ENCODE measurements at places on chromosomes 12 and 14. TPM values are rescaled to one million over a fixed set of nuclear protein-coding genes. Genes with fewer than 3 reads are reported as not detected.

The OR6C75 gene
- not detected for total RNA-seq

The DDHD1 gene
- total RNA-seq = 13.6 TPM

The B3GNT4 gene
- 0.35 TPM for total RNA-seq

The GALNT9 gene
- total RNA-seq = not detected

DNA sequence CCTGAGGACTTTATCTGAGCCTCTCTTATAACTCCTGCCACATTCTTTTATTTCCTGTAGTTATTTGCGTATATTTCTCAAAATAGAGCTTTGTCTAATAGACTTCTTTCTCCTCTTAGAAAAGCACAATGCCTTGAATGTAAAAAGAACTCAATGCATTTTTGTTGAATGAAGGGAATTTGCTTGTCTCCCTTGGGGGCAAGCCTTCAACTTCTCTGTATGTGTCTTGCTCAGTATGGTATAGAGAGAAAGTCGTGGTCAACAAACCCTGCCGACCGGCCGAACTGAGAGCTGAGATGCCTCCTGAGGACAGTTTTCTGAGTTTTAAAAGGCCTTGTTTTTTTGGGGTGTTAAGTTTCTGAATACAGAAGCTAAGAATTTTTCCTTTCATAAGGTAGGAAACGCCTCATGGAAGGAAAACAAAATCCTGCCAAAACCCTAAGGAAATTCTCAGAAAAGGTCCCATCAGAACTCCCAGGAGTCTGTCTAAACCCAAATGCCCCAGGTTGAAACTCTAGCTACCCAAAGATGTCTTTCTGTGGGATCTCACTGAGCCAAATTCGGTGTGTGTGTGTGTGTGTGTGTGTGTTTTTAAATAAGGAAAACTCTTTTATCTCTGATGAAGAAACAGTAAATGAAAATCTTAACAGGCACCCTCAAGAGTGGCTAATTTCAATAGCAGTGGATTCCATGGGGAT, 136.6 kb downstream of the C12orf75 start:
- DNase-seq = no peak

- no peak for DNase-seq
Observed at GRCh38 chr12:123041811-123042655, 61.6 kb downstream of the ARL6IP4 start.

GRCh38 chr12:95548539-95549391, 2.5 kb downstream of the USP44 start:
- no peak for DNase-seq

The PPP4R4 gene
- 0.35 TPM for total RNA-seq

The ANKS1B gene
- 0.10 TPM for total RNA-seq

- no peak for DNase-seq
Observed at GRCh38 chr14:52052288-52052943, 16.4 kb downstream of the NID2 start.

- no peak for DNase-seq
Observed at GRCh38 chr12:79885911-79886490, 48.9 kb downstream of the PPP1R12A start.

DNA sequence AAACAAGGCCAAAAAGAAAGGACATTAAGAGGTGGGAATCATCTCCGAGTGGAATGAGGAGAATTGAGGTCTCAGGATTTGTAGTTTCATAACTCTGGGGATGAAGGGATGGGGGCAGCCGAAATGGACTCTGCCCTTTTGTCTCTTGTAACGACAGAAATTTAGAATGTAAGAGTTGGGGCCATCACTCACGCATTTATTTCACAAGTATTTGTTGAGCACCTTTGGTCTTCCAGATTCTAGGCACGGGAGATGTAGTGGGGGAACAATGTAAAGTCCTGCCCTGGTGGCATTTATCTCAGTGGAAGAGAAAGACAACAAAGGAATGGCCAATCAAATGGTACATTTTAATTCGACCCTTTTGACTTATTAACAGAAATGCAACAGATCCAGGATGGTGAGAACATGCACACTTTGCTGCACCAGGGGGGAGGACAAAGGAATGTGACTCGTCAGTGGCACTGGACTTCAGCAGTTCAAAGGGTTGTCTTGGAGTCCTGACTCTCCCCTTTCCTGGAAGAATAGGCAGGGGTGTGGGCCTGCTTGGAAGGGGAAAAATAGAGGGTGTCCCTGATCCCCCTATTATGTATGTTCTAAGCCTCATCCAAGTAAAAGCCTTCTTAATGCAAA, 102.0 kb downstream of the TMEM30B start:
- peak; percentile 29 for DNase-seq

- no peak for DNase-seq
Observed at GRCh38 chr12:54631551-54631950, 3.1 kb downstream of the LACRT start.

The NANOG gene
- not detected for total RNA-seq

GRCh38 chr14:106737021-106737420, 1210.6 kb downstream of the TMEM121 start:
- no peak for DNase-seq

DNA sequence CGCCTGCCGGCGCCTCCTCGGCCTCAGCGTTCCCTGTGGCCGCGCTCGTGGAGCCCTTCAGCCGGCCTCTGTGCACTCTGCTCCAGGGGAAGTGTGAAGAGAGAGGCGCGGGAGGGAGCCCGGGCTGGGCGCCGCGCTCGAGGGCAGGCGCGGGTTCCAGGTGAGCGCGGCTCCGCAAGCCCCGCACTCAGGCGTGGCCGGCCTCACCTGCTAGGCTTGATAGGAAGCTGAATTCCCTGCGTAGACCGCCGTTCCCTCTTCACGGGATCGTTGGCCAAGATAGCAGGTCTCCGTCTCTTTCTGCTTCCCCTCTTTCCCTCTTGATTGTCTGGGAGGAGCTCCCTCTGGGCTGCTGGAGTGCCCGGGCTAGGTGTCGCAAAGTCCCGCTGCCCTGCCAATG, 89.7 kb downstream of the ASCL4 start:
- DNase-seq = no peak

GRCh38 chr12:51846911-51847642, 1.4 kb downstream of the FIGNL2 start:
- DNase-seq = no peak

The C12orf50 gene
- total RNA-seq = not detected

DNA sequence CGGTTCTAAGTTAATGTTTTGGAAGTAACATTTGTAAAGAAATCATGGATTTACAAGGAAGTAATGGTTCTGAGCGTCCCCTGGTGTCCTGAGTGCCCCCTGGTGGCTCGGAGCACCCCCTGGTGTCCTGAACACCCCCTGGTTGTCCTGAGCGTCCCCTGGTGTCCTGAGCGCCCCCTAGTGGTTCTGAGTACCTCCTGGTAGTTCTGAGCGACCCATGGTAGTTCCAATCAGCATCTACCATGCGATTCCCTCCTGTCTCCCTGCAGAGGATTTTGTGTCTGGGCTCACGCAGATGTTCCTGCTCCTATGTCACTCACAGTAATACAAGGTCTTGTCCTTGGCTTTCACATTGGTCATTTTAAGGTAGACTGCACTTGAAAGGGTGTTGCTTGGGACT, 1352.9 kb downstream of the TMEM121 start:
- DNase-seq = peak; percentile 47

DNA sequence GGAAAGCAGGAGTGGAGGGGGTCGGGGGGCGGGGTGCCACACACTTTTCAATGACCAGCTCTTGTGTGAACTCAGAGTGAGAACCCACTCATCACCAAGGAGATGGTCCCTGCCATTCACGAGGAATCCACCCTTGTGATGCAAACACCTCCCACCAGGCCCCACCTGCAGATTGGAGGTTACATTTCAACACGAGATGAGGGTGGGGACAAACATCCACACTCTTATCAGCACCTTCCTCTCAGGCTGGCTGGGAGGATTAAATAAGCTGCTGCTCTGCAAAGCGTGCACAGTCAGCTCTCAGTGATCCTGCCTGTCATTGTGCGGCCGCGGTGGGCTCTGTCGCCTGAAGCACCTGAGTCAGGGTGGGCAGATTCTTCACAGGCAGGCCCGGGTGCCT, 39.7 kb downstream of the AACS start:
- no peak for DNase-seq
